ENCODE measurements at places on chromosomes 4 and X. TPM values are rescaled to one million over a fixed set of nuclear protein-coding genes. Genes with fewer than 3 reads are reported as not detected.

The DNAAF6 gene
- not detected for total RNA-seq

DNA sequence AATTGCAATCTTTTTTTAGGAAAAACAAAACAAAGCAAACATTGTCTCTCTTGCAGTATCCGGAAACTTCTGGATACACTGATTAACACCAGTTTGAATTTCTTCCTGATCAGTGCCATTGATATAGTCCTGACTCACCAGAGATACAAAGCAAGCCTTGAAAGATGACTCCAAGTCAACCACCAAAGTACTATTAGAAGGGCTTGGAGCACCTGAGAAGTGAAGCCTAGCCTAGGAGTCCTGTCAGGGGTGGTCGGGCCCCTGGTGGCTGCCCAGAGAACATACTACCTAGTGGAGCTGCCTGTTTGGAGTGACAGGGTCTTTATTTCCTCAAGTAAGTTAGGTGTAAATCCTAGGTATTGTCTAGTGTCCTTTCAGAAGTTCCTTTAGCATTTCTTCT is 593.2 kb downstream of the ZNF674 start:
- no peak for DNase-seq

GRCh38 chr4:144894573-144894972 is 203.4 kb downstream of the ANAPC10 start:
- DNase-seq = no peak

DNA sequence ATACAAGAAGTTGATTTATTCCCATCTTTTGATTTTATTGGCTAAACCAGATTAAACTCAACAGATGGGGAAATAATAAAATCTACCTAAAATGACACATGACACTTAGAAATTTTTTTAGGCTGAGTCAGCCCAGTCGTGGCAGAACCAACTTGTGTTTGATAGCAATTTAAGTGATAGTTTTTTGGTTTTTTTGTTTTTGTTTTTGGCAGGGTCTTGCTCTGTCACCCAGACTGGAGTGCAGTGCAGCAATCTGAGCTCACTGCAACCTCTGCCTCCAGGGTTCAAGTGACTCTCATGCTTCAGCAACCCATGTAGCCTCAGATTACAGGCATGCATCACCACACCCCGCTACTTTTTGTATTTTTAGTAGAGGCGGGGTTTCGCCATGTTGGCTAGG is 370.3 kb upstream of the NOCT start:
- no peak for DNase-seq

Data from breast epithelium (tissue), 4 donors.